Jurkat, Clone E6-1 (cell line): ENCODE measurements at places on chromosomes 6 and 20.

DNA sequence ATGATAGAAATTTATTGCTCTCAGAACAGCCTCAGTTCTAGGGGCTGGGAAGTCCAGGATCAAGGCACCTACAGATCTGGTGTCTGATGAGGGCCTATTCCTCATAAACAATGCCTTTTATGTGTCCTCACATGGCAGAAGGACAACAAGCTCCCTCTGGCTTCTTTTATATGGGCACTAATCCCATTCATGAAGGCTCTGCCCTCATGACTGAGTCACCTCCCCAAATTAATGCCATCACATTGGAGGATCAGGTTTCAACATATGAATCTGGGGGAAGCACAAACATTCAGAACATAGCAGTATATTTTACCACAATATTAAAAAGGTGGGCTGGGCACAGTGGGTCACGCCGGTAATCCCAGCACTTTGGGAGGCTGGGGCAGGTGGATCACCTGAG, 58.5 kb upstream of the CCN6 start:
- DNase-seq: no peak

GRCh38 chr6:67643281-67643680, 991.8 kb upstream of the ADGRB3 start:
- DNase-seq: no peak

DNA sequence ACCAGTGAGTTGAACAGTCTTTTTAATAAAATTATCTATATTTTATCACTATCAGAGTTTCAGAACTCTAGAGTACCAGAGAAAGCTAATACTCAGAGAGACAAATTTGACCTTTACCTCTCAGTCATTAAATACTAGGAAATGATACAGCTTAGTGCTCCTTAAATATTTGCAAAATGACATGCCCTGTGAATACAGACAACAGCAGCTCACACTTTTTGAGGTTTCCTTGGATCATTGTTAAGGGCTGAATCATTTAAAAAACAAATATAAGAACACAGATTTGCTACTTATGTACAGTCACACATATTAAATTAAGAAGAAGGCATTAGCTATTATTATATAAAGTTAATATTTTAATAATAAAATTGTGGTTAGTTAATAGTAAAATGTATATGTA, 1158.7 kb upstream of the EYS start:
- no peak for DNase-seq

GRCh38 chr20:53829724-53830521, 236.3 kb upstream of the ZNF217 start:
- no peak for DNase-seq

DNA sequence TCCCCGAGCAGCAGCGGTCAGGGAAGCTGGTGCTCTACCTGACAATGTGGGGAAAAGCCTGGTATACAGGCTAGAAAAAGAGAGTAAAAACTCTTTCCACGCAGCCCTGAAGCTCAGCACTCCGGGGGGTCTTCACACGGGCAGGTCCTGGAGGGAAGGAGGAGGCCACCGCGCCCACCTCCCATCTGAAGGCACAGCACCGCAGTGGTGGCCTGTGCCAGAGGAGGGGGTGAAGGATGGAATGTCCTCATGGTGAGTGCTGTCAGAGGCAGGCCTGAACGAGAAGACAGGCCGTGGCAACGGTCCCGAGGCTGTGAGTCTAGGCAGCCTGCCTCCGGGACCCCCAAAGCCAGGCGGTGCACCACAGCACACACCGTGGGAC, 5.8 kb downstream of the SLC2A4RG start:
- DNase-seq: no peak

DNA sequence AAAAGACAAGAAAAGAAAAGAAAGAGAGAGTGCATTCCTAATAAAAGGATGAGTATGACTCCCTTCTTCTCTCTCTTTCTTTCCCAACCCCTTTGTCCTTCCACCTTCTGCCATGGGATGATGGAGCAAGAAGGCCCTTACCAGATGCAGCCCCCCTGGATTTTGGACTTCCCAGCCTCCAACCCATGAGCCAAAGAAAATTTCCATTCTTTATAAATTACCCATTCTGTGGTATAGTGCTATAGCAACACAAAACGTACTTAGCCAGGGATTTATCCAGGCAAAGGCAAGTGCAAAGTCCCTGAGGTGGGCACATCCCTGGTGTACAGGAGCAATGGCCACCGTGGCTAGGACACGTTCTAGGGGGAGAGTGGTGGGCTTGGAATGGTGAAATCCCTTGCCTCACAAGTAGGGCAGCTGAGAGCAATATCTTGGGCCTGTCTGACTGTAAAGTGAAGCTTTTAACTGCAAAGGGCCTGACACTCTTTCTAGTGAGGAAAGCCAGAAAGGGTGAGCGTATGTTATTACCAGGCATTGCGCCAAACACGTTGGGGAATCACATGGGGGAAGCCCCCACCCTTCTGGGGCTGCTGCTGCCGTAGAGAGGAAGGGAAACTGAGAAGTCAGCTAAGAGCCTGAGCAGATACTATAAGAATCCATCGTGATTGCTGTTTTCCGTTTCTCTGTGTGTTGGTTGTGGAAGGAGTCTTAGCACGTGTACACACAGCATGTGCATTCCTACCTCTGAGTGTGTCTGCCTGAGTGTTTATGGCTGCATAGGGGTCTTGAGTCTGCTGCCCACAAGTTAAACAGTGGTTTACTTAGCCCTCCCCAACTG, 50.7 kb upstream of the SIRPA start:
- peak; percentile 4 for DNase-seq

GRCh38 chr6:127458817-127459216, 372 bp downstream of the KIAA0408 start:
- DNase-seq: no peak

- no peak for DNase-seq
Observed at GRCh38 chr6:24501914-24502313, 7.1 kb downstream of the ALDH5A1 start.

DNA sequence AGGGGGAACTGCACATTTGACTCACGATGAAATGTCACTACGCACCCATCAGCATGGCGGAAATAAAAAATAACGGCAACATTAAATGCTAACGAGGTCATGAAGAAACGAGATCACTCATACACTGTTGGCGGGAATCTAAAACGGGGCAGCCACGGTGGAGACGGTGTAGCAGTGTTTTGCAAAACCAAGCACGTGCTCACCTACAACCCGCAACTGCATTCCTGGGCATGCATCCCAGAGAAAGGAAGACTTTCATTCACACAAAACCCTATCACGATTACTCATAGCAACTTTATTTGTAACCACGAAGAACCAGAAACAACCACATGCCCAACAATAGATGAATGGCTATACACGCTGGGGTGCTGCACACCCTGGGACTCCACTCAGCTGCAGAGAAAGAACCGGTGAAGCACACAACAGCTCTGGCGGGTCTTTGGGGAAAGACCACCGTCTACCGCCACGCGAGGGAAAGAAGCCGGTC, 77.0 kb downstream of the YTHDF1 start:
- no peak for DNase-seq

DNA sequence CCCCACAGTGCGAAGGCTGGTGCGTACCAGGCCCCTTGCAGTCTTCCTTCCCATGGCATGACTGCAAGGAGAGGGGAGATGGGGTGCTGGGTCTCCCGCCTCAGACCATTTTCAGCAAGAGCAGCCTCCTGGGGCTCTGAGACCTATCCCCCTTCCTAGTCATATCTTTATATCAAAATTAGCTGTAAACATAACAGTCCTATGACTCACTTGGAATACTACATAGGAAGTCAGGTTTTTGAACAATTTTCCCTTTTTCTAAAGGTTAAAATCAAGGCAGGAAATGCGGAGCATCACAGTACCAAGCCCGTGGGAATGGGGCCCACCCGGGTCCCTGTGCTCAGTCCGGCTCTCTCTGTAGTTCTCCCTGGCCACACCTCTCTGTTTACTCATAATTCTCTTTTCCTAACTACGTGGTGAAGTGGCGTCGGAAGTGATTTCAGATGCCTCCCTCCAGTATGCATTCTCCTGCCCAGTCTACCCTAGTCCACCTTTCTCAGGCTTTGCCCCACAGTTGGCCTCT, 109.8 kb upstream of the TMEM170B start:
- no peak for DNase-seq

DNA sequence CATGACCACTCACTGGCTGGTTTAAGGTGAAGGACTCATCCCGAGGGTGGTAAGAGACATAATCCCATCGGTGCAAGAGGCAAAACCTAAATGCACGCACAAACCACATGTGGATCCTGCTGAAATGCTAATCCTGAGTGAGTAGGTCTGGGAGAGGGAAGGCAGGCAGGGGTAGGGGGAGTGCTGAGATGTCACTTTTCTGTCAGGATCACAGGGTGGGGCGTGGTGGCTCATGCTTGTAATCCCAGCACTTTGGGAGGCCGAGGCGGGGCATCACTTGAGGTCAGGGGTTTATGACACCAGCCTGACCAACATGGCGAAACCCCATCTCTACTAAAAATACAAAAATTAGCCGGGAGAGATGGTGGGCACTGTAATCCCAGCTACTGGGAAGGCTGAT, 97.7 kb upstream of the SRSF6 start:
- DNase-seq: no peak

GRCh38 chr6:44594481-44594880, 207.0 kb downstream of the CDC5L start:
- no peak for DNase-seq

DNA sequence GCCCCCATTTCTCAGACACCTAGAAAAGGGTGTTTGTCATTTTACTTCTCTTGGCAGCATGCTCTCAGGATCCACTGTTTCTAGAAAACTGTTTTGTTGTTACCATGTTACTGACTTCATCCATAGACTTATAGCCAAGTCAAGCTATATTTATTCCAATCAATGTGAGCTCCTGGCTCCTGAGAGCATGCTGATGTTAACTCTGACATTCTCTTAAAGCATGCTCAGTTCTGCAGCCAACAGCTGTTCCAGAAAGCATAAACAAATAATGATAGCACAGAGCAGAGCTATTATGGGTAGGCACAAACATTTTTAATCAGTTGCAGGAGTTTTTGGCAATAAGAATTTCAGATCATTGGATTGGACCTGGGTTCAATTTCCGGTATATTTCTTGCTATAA, 92.4 kb upstream of the CEP85L start:
- DNase-seq: no peak

DNA sequence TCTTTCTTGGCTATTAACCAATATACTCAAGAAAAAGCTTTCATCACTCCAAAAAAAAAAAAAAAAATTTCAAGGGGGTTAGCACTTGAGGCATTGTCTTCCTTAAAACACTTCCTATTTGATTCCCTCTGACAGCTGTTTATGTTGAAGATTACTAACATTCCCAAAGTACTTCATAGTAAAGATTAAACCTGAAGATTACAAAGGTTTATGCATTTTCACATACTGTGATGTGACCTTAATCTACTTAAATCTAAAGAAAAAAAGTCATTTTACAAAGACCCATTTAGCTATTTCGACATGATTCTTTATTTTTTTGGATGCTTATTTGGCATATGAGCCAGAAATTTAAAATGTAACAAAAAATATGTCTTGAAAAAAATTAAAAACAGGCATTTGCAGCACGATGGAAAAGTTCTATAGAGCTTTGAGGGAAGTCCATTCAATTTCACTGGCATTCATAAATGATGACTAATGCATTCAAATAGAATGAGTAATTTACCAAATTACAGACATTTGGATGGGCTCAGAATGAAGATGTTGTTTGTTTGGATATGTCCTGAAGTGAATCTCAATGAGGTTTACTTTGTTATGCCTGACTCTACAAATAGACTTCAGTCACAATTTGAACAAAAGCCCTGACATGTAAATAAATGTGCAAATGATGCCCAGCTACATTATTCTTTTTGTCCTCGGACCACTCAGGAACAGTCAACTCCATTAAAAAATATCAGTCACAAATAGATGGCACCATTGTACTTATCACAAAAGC, 674.6 kb upstream of the MARCKS start:
- no peak for DNase-seq

GRCh38 chr20:1866834-1867233, 28.4 kb upstream of the SIRPA start:
- DNase-seq: no peak

DNA sequence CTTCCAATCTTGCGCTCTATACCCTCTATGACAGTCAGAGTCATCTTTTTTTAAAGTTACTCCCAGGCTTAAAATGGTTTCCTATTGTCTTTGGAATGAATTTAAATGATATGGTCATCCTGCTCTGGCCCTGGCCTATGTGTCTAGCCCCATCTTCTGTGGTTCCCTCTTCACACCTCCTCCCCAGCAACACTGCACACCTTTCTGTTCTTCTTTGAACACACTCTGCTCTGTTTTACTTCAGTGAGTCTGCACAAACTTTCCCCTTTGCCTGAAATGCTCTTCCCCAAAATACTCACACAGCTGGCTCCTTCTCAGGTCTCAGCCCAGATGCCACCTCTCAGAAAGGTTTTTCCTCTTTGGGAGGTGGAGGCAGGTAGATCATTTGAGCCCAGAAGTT, 132.7 kb downstream of the FYN start:
- no peak for DNase-seq
